ENCODE measurements at places on chromosomes 1 and 21.

DNA sequence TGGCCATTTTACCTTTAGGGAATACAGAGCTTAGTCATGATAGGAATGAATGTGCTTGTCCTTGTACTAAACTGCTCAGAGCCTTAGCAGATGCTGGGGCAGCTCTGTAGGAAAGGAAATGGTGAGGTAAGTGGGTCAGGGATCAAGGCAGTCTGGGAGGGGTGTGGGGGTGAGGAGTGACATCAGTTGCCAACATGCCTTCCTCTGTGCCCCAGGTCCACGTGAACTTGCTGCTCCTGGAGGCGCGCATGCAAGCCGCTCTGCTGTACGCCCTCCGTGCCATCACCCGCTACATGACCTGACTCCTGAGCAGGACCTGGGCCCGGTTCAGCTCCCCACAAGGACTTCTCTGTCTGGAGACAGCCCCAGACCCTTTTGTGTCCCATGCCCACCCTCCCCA is 21.2 kb downstream of the SESN2 start:
- no peak for DNase-seq

GRCh38 chr1:18320051-18320450 is 160.7 kb upstream of the KLHDC7A start:
- DNase-seq: no peak

GRCh38 chr1:204157962-204158361 is 6.1 kb upstream of the ETNK2 start:
- DNase-seq: no peak

DNA sequence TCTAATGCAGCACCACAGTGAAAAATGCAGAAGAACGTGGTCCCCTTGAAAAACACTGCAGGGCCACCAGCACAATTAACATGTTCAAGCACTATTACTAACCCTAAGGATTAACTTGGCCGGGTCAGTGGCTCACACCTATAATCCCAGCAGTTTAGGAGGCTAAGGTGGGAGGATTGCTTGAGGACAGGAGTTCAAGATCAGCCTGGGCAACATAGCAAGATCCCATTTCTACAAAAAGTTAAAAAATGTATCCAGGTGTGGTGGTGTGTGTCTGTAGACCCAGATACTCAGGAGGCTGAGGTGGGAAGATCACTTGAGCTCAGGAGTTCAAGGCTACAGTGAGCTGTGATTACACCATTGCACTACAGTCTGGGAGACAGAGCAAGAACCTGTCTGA is 2.9 kb downstream of the ARNT start:
- no peak for DNase-seq

DNA sequence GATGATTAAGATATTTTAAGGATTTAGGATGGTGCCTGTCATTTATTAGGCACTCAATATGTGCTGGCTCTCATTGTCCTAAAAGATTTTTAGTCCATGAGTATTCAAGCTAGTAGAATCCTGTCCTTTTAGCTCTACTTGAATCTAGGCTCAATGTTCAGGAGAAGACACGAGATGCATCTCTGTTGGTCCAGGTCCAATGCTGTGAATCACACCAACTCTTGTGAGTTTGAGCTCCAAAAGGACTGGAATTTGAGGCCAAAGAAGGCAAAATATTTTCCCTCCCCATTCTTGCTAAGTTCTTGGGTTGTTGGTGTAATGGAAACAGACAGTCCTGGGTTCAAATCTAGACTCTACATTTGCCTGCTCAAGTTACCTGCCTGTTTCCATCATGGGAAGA is 1.4 kb upstream of the PODN start:
- no peak for DNase-seq

DNA sequence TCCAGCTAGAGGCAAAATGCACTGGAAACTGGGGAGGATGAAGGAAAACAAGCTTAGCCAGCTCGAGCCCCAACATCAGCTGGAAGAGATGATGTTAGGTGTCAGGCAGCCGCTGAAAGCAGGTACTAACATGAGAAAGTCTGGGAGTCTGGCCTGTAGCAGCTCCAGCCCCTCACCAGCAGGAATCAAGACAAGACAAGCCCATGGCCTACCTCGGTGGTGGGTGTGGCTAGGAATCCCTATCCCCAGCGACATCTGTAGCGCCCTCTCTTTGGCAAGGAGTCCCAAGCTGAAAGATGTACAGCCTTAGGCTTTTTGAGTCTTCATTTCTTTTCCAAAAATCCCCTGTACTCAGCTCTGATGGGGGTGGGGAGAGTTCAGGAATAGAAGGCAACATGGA is 2.6 kb downstream of the DLGAP3 start:
- no peak for DNase-seq

DNA sequence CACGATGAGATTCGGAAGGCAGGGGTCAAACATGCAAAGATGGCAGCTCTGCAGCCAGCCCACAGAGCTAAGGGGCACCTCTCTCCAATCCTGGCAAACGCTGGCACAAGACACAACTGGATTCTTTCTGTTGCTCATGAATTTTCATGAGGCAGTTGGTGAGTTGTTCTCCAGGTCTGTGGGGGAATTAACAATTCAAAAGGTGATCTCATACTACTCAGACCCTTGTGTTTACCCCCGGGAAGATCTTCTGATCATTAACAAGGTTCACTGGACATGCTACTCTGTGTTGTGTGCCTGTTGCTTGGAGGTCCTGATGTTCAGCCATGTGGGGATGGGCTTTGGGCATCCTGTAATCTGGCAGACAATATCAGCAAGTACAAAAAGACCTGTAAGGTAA is 128.9 kb downstream of the HHAT start:
- DNase-seq: no peak

- DNase-seq: no peak
These were observed 73.3 kb downstream of the CAMTA1 start for GRCh38 chr1:6858596-6858995.

DNA sequence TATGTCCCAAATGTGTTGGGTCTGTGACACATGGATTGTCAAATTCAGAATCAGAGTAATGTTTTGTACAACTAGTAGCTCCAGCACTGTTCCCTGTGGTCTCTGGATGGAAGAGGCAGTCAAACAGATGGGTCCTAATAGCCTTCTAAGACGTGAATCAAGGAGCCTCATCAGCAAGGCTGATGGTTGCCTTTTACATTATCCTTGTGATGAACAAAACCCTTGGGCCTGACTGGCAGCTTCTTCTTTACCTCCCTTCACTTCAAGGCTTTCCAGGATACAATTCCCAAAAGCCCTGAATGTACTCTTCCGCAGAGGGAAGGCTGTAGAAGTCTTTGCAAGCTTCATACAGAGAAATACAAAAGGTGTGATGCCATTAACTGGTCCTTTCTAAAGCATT is 633.3 kb downstream of the USP25 start:
- DNase-seq: no peak

DNA sequence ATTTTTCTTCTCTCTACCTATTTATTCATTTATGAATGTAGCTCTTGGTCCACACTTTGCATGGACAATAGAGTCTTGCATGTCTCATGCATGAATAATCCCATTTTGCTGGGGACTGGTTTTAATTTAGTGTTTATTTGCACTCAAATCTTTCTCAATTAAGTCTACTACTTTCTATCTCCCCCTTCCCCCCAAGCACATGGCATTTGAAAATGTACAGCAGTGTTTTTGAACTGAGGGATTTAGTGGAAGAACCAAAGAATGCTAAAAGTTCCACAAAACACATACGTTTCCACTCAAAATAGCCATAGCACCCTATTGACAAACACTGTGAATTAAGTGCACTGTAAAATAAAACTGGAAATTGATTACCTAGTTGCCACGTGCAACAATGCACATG is 119.5 kb upstream of the USH2A start:
- no peak for DNase-seq

GRCh38 chr1:218953386-218953785 is 220.3 kb upstream of the LYPLAL1 start:
- no peak for DNase-seq

DNA sequence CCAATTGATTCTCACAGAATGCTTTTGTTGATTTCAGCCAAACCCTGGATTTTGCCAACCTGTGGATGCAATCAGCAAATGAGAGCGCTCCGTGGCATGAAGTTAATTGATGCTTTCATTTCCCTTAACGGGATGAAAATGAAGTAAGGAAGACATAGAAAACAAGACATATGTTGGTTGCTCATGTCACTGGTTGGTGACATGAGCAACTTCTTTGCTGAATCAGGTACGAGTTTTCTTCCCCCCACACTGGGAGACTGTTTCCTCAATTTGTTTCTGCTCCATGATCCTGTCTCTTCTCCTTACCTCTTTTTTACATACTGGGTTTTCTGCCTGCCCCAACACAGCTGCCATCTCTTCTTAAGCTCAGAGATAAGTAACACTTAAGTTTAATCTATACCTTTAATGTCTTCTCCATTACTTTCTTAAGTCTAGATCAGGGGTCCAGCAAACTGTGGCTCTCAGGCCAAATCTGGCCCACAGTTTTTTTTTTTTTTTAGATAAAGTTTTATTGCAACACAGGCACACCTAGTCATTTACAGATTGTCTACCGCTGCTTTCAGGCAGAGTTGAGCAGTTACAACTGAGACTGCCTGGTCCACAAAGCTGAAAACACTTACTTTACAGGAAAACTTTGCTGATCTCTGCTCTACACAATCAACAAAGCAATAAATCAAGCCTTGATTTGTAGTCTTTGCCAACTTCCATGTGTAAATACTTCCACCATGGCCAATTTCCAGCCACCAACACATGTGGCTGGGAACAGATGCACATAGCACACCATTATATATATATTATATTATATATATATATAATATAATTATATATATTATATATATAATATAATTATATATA is 13.3 kb downstream of the GPR157 start:
- no peak for DNase-seq

GRCh38 chr1:13593511-13594131 is 10.0 kb downstream of the PDPN start:
- no peak for DNase-seq

GRCh38 chr21:41009398-41010100 is 158.4 kb upstream of the BACE2 start:
- no peak for DNase-seq

GRCh38 chr1:19483261-19483660 is 2.1 kb downstream of the CAPZB start:
- DNase-seq: no peak

DNA sequence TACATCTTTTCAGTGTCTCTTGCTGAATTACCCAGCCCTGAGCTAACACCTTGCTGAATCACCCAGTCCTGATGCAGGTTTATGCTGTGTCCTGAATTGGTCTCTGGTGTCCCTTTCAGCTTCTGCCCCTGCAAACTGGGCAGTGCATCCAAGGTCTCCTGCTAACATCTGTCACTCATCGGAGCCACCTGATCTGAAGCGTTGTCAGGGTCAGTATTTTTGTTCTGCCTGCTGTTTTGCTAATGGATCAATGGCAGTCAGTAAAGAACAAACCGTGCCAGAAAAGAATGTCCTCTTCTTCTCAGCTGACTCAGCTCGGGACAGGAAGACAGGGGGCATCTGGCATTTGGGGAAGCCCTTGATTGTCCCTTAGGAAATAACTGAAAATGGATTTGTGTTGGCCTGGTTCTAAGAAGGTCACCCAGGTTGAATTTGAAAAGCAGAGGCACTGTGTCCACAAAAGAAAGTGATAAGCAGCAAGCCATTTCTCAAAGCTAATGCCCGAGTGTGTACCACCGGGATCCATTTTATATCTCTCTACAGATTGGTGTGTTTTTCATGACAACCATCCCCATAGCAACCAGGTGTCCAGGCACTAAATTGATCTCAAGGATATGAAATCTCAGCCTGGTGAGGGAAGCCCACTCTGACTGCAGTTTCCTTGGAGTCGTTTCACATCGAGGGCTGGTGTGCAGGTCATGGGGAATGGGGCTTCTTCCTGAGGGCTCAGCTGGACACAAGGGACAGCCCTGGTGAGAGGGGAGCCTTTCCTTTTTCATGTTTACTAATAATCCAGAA is 109.7 kb upstream of the IRF2BP2 start:
- no peak for DNase-seq

DNA sequence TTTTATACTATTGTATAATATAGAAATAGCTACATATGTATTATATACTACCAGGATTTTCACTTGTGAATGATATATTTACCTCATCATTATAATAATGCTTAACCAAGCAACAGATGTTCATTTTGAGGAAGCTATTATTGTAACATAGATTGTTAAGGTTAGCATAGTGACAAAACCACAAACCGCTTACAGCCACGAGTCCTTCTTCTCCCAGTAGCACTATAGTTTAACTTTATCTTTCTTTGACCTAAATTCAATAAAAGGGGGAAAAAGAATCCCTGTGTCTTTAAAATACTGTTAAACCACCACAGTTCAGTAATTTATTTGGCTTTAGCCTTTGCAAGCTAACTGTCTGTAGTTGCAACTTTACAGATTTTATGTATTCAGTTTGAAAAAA is 1039.4 kb upstream of the B3GALT2 start:
- no peak for DNase-seq

DNA sequence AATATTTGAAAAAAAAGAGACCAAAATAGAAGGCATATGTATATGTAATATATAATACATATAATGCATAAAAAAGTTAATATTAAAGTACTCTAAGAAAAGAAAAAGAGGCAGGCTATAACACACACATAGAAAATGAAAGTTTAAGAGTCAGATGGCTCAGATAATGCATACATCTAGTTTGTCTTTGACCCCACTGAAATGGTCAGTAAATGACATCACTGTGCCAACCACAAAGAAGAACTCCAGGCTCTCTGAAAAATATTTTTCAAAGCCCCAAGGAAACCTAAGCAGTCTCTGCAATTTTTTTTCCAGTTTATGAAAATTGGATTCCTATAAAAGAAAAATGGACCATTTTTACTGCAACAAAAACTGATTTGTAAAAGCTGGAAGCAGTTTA is 55.4 kb upstream of the SCYL3 start:
- DNase-seq: no peak

DNA sequence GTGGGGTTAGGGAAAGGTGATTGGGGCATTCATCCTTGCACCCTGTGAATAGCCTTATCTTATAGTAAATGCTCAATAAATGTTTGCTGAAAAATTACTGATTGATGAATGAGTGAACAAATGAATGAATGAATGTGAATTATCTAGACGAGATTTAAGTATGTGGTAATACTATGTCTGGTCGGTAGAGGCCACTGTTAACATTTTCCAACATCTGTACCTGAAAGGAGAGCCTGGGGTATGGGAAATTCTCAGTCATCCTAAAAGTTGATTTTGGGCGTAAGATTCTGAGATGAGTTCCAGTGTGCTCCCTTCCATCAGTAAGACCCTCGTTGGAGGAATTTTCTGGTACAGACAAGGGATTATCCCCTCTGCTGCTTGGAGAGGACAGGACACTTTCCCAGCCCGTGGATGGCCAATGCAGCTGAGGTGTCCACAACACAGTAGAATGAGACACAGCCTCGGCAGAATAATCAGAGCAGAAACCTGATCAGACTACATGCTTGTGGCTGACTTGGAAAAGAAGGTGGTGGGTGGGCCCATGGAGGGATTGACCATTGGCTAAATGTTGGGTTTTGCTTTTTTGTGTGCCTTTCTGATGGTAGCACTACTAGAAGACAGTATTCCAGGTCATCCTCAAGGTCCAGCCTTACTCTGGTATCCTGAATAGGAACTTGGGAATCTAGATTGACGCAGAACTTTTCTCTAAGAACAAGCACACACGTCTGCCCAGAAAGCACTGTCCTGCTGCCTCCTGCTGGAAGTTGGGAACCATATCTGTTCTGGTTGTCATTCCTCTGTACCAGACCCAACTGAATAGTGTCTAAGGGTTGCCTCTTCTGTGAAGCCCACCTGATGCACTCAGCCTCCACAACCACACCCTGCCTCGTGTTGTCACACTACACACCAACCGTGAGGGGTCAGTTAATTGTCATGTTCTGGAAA is 262.0 kb downstream of the TNR start:
- no peak for DNase-seq
